Mammary epithelial cell (primary cell): ENCODE measurements at places on chromosomes 1 and 21. TPM values are rescaled to one million over a fixed set of nuclear protein-coding genes. Genes with fewer than 3 reads are reported as not detected.

Gene PROK1
- not detected in 2 replicates for total RNA-seq

Gene TAS1R1
- not detected for total RNA-seq

Gene SNAP47
- total RNA-seq, result 41.7 TPM

Gene CD164L2
- total RNA-seq, result 1.7 TPM

Gene F11R
- total RNA-seq, result 97.5 and 109 TPM in 2 replicates

Gene TMEM51
- total RNA-seq, result 12.0 and 15.1 TPM in 2 replicates

Gene ZBTB8OS
- 17.0 TPM for total RNA-seq

Gene TMPRSS15
- not detected for total RNA-seq

Gene ZNF593
- total RNA-seq, result 31.5 TPM

Gene TOR1AIP2
- 117 TPM for total RNA-seq

Gene DCDC2B
- not detected in 2 replicates for total RNA-seq

Gene NEGR1
- total RNA-seq, result 1.1 and 2.0 TPM in 2 replicates

Gene NR5A2
- not detected for total RNA-seq

Gene KIF14
- 0.67 TPM for total RNA-seq

Gene GJB3
- total RNA-seq, result 188 and 209 TPM in 2 replicates

Gene FCRL2
- total RNA-seq, result not detected in 2 replicates

Gene E2F2
- 0.17 TPM for total RNA-seq

Gene CFAP74
- 0.07 TPM in 1 of 2 replicates, not detected in the other for total RNA-seq

Gene CHIT1
- total RNA-seq, result under 0.01 TPM

Gene S100A16
- 769 and 817 TPM in 2 replicates for total RNA-seq

Gene LRRC53
- total RNA-seq, result not detected in 2 replicates

Gene GBP7
- total RNA-seq, result not detected

Gene SMIM1
- total RNA-seq, result 2.1 TPM in 1 of 2 replicates, not detected in the other

Gene MTMR11
- 7.3 TPM for total RNA-seq

Gene SPRR1B
- 217 and 328 TPM in 2 replicates for total RNA-seq

Gene LAD1
- 187 and 212 TPM in 2 replicates for total RNA-seq

Gene TFF3
- not detected in 2 replicates for total RNA-seq

Gene SV2A
- 4.0 TPM for total RNA-seq

Gene FAM72A
- total RNA-seq, result 7.4 and 7.9 TPM in 2 replicates

Gene SPRR2E
- 0.47 TPM in 1 of 2 replicates, not detected in the other for total RNA-seq

Gene MAN1A2
- 23.8 and 29.4 TPM in 2 replicates for total RNA-seq

Gene ATP1A4
- total RNA-seq, result under 0.01 TPM

Gene TNFSF4
- total RNA-seq, result 0.17 TPM

Gene CCDC190
- 0.33 TPM for total RNA-seq

Gene KCNJ15
- total RNA-seq, result 0.83 TPM

Gene LORICRIN
- total RNA-seq, result not detected in 2 replicates

Gene NVL
- 28.8 and 31.1 TPM in 2 replicates for total RNA-seq

Gene FCMR
- total RNA-seq, result 1.2 TPM

Gene CENPF
- 25.3 and 52.4 TPM in 2 replicates for total RNA-seq

Gene KRTAP11-1
- not detected for total RNA-seq

Gene LDLRAD2
- not detected in 2 replicates for total RNA-seq
